ENCODE measurements at places on chromosomes 3 and 15.

- no peaks in the 10 kb centered on the region for H3K4me1 ChIP-seq
- no peaks in the 10 kb centered on the region for H3K27me3 ChIP-seq
- H3K27ac ChIP-seq = no peak overlapping the region
- no peak overlapping the region for H3K4me3 ChIP-seq
- no peaks in the 10 kb centered on the region for H3K36me3 ChIP-seq
These were observed 534.9 kb upstream of the ARRDC4 start for GRCh38 chr15:97425596-97425995.

- no peak overlapping the region for H3K27ac ChIP-seq
- no peak for DNase-seq
- no peak overlapping the region for H3K4me3 ChIP-seq
- no peaks in the 10 kb centered on the region for H3K4me1 ChIP-seq
- H3K27me3 ChIP-seq = no peaks in the 10 kb centered on the region
- no peaks in the 10 kb centered on the region for H3K36me3 ChIP-seq
These were observed 30.2 kb upstream of the VPS8 start for GRCh38 chr3:184781801-184782200.

GRCh38 chr3:170634663-170635384 is 48.9 kb upstream of the SLC7A14 start:
- no peaks in the 10 kb centered on the region for H3K36me3 ChIP-seq
- H3K4me3 ChIP-seq = no peak overlapping the region
- H3K4me1 ChIP-seq = no peaks in the 10 kb centered on the region

DNA sequence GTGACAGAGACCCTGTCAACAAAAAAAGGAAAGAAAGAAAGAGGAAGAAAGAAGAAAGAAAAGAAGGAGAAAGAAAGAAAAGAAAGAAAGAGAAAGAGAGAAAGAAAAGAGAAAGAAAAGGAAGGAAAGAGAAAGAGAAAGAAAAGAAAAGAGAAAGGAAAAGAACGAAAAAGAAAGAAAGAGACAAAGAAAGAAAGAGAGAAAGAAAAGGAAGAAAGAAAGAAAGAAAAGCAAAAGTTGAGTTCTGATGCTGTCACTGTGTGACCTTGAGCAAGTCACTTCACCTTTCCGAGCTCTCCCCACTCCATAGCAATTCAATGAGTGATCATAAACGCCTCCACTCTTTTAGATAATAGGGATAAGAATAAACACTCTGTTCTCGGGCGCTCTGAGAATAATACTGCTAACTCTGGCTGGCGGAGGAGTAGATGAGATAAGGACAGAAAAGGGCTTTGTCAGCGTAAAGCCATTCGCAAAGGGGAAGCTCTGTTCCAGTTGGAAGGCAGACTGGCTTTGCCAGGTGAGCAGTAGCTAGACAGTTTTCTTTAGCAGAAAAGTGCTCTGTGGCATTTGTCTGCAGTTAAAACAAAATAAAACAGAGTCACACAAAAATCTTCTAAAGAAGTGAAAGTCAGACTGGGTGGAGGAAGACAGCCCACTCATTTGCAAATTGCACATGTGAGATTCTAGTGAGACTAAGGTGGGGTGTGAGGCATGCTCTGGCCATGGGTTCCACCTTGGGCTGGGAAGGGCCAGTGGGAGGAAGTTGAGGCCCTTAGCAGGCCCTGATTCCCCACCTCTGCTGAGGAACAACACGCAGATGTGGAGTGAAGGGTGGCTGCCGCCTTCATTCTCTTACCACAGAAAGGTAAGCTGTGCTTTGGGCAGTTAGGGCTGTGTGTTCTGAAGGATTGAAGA is 9.6 kb upstream of the FLNB start:
- no peak overlapping the region for H3K4me3 ChIP-seq
- peaks cover 80% of the 10 kb centered on the region for H3K4me1 ChIP-seq
- no peaks in the 10 kb centered on the region for H3K27me3 ChIP-seq
- peak overlapping the region; percentile 96 for H3K27ac ChIP-seq

- H3K27ac ChIP-seq = no peak overlapping the region
- H3K27me3 ChIP-seq = no peaks in the 10 kb centered on the region
- no peaks in the 10 kb centered on the region for H3K36me3 ChIP-seq
- no peaks in the 10 kb centered on the region for H3K4me1 ChIP-seq
These were observed 113.3 kb downstream of the KLHL25 start for GRCh38 chr15:85681386-85681785.

- no peaks in the 10 kb centered on the region for H3K4me1 ChIP-seq
- no peak overlapping the region for H3K27ac ChIP-seq
- no peak overlapping the region for H3K4me3 ChIP-seq
- peak; percentile 58 for DNase-seq
- H3K36me3 ChIP-seq = no peaks in the 10 kb centered on the region
These were observed 74.8 kb upstream of the NTRK3 start for GRCh38 chr15:88331291-88331690.

DNA sequence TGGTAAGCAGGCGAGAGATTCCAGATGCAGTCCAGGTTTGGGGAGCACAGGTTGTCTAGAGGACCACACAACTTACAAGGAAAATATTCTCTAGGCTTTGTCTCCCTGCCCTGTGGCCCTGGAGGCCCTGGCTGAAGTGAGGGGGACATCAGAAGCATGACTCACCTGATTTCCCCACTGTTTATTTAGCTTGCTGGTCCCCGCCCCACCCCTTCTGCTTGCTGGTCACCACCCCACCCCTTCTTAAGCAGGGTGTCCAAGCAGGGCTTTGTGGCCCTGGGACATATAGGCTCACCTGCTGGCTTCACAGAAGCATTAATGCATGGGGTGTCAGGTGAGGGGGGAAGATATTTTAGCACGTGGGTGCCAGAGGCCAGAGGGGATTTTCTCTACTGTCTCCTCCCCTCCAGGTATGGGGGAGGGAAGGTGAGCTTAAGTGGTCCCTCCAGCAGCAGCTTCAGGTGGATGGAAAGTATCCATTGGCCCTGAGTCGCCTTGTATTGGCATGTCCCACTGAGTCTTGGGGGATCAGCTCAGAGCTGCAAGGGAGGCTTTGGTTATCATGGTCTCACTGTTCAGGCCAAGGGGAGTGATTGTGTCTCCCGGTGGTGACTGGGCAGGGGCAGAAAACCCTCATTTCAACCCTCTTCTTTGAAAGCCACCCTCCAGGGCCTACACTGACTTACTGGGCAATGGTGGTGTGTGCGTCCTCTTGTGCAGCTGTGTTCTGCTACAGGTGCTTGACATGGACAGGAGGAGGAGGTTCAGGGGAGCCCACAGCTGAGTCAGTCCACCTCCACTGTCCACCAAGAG is 49.8 kb downstream of the GASK1A start:
- no peak overlapping the region for H3K27ac ChIP-seq
- no peaks in the 10 kb centered on the region for H3K36me3 ChIP-seq
- H3K4me1 ChIP-seq = peaks cover 8% of the 10 kb centered on the region
- DNase-seq = peak; percentile 42
- H3K4me3 ChIP-seq = no peak overlapping the region

DNA sequence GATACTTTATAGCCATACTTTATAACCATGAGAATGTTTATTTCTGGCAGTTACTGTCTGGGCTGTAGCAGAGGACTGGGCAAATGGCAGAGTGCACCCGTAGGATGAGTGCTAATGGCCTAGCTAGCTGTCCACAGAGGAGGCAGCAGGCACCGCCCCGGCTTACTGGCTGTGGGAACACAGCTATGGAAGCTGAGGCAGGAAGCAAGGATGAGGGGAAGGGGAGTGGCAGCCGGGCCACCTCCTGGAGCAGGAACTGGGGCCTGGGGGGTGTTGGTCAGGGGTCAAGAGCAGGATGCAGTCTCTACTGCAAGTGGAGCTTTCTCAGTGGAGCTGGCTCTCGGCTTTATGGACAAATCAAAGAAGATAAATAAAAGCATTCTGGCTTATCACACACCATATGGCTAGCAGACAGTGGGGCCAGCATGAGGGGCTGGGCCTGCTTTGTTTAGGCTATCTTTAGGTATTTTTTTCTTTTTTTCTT is 316.8 kb upstream of the CTDSPL start:
- H3K27me3 ChIP-seq = no peaks in the 10 kb centered on the region
- no peak overlapping the region for H3K4me3 ChIP-seq
- DNase-seq = no peak
- H3K27ac ChIP-seq = no peak overlapping the region

GRCh38 chr3:104137116-104137515 is 1229.6 kb upstream of the ALCAM start:
- H3K27me3 ChIP-seq = no peaks in the 10 kb centered on the region
- no peak overlapping the region for H3K27ac ChIP-seq
- no peak for DNase-seq
- H3K4me3 ChIP-seq = no peak overlapping the region
- H3K36me3 ChIP-seq = no peaks in the 10 kb centered on the region
- no peaks in the 10 kb centered on the region for H3K4me1 ChIP-seq

DNA sequence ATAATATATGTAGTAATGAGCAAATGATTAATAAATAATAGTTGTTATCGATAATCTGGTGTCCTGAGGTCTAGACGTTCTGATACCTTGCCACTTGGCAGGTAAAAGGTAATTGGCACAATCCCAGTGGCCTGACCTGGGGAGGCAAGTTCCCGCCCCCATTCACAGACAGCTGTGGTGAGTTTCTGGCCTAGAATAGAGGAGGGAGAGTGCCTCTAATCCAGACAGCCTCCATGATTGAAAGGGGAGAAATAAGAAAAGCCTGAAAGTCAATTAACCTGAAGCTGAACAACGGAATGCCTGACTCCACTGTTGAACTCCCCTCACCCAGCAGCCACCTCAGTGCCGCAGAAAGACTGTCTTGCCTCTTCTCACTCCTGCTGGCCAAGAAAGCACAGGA is 38.1 kb upstream of the SV2B start:
- H3K36me3 ChIP-seq = no peaks in the 10 kb centered on the region
- no peaks in the 10 kb centered on the region for H3K27me3 ChIP-seq
- no peaks in the 10 kb centered on the region for H3K4me1 ChIP-seq
- H3K4me3 ChIP-seq = no peak overlapping the region
- DNase-seq = no peak

DNA sequence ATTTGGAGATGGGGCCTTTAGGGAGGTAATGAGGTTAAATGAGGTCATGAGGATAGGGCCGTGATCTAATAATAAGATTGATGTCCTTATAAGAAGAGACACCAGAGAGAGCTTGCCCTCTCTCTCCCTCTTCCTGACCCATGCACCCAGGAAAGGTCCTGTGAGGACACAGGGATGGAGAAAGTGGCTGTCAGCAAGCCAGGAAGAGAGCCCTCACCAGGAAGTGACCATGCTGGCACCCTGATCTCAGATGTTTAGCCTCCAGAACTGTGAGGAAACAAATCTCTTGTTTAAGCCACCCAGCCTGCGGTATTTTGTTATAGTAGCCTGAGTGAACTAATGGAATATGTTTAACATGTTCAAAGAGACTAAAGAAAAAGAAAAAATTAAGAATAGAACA is 15.3 kb upstream of the GNB5 start:
- no peaks in the 10 kb centered on the region for H3K4me1 ChIP-seq
- no peak for DNase-seq
- no peak overlapping the region for H3K4me3 ChIP-seq
- peaks cover 2% of the 10 kb centered on the region for H3K36me3 ChIP-seq
- H3K27ac ChIP-seq = no peak overlapping the region

GRCh38 chr15:44713006-44713966 is 2.0 kb downstream of the B2M start:
- H3K27me3 ChIP-seq = no peaks in the 10 kb centered on the region
- no peak for DNase-seq
- peak overlapping the region; percentile 66 for H3K4me3 ChIP-seq

All from Caco-2 (cell line).